Activated CD4-positive, alpha-beta T cell treated with anti-CD3 and anti-CD28 coated beads, Interleukin-10, Interleukin-2, amounts not matched to agents 100 ng/mL and 50 ng/mL, durations not matched to agents 16 hours and 8 hours (primary cell): ENCODE measurements at places on chromosomes 6 and 20.

DNA sequence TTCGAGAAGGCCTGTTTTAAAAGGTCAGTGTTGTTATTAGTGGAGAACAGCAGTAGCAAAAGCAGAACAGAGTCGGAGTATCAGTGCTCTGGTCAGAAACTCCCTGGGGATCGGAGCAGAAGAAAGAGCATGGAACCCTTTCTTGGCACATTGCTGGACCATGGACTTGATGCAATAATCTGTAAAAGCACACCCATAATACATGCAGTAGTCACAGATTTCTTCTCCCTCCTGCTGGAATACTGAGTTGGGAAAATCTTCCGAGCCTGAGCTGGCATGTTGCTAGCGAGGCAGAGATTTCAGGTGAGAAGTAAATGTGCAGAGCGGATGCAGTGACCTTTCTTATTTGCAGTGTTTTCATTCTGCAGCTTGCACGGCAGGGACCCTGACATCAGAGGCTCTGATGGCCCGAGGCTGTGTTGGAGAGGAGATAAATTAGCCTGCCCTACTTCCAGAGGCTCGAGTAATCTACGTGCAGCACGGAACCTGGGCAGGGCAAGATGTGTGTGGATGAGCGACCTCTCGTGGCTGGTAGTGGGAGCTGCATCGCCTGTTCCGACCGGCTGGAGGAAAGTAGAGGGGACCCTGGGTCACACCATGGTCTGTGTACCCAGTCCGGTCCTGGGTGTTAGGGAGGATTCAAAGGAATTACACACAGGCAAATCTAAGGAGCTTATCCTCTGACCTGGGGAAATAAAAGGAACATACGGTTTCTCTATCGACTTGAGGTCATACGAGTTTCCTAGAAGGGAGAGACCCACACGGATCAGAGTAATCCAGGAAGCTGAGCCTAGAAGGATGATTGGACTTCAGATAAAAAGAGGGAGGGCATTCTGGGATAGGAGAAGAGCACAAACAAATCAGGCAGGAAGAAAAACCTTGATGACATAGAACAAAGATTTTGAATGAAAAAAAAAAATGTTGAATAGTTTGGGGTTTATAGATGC is 137.0 kb upstream of the STMND1 start:
- DNase-seq: peak; percentile 76

GRCh38 chr6:119361209-119361608 is 11.6 kb upstream of the MAN1A1 start:
- DNase-seq: no peak

DNA sequence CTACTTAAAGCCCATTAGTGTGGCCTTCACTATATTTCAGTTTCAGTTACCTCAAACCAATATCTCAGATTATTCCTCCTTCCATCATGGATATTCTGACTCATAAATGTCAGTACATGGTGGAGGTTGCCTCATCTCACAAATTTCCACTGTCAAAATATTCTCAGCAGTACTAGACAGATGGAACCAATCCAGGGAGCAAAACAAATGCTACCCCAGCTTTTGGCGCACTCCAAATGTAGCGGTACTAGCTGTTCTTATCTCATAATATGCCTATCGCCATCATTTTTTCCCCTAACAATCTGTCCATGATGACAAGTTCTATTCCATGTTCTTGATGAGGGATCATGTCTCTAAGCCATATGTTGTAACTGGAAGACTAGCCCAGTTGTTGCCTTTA is 1026.1 kb downstream of the KIF16B start:
- no peak for DNase-seq

GRCh38 chr20:62069741-62070216 is 4.1 kb upstream of the TAF4 start:
- DNase-seq: no peak
